NAMALWA (cell line): ENCODE measurements at places on chromosomes 3 and 15.

DNA sequence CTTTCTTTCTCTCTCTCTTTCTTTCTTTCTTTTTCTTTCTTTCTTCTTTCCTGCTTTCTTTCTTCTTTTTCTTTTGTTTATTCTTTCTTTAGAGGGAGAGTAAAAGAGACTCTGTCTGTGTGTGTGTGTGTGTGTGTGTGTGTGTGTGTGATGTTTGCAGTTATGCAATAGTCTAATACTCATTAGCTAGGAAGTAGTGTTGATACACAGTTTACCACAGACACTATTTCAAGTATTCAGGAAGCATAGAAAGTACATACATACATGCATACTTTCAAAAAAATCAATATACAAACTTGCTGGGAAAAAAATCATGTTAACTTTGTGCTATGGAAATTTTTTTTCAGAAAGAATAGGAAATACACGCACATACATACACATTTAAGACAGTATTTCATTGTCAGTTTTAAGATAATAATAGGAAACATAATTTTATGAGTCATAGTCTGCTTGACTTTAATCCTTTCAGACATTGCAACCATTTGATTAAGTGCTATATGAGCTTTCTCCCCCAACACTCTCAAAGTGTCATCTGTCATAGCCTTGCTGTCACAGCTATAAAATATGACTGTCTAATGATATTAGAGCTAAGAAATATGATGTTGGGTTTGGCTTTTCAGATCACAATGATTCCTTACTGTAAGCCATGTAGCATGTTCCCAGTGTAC, 74.9 kb upstream of the EPHA3 start:
- DNase-seq: no peak

DNA sequence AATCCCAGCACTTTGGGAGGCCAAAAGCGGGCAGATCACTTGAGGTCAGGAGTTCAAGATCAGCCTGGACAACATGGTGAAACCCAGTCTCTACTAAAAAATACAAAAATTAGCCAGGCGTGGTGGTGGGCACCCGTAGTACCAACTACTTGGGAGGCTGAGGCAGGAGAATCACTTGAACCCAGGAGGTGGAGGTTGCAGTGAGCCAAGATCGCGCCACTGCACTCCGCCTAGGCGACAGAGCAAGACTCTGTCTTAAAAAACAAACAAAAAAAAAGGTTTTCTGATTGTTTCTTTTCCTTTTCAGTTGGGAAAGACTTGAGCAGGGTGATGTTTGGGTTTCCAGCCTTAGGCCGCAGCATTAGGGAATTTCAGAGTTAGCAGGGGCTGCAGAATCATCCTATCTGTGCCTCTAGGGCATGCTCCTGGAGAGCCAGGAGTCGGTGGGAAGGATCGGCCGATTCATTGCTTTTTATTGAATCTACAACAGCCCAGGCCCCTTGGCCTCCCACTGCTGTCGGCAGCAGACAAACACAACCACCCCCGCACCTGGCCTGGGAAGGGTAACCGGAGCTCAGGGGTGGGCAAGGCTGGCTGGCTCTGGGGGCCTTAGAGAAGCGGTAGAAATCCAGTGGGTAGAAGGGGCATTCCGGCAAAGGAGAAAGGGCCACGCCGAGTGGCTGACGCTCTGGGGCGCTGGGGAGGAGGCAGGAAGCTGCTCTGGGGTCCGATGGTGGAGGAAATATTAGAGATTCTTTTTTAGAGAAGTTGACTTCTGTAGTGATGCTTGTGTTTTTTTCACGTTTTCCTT, 6.3 kb downstream of the CHAC1 start:
- DNase-seq: no peak

DNA sequence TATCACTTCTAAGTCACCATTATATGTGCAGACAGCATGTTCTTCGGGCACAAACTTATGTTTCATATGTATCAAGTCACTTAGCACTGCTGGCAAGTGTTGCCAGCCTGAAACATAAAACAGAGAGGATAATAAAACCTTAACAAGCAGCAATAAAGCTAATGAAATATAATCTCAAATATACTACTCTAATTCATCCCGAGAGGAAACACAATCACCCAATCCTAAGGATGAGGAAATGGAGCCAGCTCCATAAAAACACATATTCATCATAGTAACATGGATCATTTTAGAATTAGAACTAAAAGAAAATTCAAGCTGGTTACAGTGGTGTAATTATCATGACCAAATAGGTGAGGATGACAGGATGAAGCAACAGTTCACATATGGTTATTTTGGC, 1072.7 kb downstream of the EPHA3 start:
- no peak for DNase-seq

DNA sequence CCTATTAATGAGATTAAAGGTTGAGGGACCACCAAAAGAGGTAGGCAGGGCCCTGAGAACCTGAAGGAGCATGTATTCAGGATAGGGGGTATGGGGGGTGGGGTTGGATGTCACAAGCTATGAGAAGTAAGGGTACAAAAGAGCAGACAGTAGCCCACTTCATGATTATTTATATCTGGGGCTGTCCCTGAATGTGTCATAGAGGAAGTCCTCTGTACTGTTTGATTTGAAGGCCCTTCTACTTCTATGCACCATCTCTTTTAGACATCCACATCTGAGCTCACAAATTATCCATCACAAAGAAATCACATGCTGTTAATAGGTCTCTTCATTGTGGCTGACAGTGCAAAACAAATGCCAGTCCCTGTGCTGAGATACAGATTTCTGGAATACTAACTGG, 68.6 kb downstream of the FHIT start:
- no peak for DNase-seq

- DNase-seq: no peak
Observed at GRCh38 chr15:45363801-45364200, 14.5 kb downstream of the GATM start.

DNA sequence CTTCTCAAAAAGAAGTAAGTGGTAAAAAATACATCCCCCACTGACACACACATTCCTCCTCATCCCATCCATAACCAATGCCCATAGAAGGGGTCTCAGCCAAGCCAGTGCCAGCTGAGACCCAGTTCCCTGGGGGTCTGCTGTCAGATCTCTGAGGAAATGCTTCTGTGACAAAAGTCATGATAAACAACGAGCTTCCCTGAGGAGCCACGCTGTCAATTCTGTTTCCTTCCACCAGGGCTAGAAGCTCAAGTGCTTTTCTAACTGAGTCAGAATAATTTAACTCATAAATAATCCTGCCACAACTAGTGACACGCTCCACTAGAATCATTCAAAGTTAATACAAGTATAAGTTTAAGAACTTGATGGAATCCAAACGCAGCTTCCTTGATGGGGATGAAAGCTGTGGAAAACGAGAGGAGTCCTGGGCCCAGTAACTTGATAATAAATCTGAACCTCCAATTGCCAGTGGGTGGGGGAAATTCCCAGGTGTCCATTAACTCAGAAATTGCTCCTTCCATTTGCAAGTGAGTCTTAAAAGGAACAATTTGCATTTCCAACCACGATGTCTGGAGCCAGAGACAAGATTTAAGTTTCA, 348.7 kb upstream of the LMCD1 start:
- DNase-seq: no peak

- no peak for DNase-seq
Observed at GRCh38 chr3:59704292-59704691, 654.5 kb upstream of the CFAP20DC start.

DNA sequence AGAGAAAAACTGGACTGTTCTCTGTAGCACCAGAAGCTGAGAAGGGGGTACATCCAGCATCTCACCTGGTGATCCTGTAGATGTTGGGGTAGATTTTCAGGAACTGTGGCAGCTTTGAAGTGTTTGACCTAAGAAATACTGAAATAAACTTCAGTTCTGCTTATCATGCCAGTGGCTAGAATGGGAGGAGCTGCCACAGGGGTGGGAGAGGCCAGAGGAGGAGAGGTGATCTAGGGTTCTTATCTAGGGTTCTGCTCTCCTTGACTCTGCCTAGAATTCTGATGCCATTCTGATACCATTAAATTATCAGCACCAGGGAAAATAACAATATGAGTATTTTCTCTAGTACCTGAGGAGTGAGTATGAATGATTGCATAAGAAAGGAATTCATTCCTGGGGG, 10.2 kb upstream of the CPOX start:
- DNase-seq: no peak

- DNase-seq: no peak
Observed at GRCh38 chr15:32983679-32984078, 210.8 kb downstream of the FMN1 start.

- peak; percentile 13 for DNase-seq
Observed at GRCh38 chr15:69298697-69299441, at the start of gene PAQR5. Gene PAQR5 (plus strand): TSS chr15:69298912. CDS start chr15:69360081, 61,169 bp downstream.

DNA sequence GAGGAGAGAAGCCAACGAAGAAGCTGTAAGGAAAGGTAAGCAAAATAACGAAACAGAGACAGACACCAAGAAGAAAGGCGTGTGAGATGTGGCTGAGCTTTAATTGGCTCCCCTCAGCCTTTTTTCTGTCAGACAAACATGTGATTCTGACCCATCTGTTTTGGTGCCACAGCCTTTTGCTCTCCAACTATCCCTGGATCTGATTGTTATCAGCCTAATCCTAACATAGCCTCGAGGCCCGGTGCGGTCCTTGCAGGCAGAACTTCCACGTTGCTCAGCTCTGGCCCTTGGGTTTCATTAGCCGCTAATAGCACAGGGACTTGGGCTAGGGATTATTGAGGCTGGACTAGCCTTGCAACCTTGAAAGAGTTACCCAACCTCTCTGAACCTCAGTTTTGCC, 57.9 kb upstream of the CACNA2D3 start:
- no peak for DNase-seq

DNA sequence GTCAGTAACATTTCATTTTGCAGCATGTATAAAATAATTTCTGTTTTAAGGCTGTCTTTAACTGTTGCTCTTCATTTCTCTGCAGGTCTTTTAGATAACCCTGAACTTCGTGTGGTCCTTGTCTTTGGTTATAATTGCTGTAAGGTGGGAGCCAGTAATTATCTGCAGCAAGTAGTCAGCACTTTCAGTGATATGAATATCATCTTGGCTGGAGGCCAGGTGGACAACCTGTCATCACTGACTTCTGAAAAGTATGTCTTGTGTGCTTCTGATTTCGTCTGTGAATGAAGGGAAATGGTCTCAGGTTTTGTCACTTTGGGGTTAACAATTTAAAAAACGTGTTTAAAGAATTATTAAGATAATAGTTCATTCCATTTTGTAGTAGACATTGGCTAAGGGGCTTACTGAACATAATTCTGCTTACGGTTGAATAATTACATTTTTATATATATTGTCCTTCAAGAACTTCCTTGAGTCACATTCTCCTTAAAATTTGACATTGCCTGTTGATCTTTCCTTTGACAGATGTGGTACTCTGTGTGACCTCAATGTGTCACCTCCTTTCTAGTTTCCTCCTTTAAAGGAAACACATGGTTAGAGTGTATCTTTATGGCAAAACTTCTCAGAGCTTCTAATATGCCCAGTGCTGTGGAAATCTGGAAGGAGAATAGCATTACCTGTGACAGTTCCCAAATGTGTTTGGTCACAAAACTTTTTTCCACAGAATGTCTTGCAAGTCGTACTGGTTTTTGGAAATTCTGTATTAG, 26.3 kb downstream of the FBXO22 start:
- no peak for DNase-seq

- DNase-seq: no peak
Observed at GRCh38 chr3:127691974-127692373, 19.2 kb downstream of the ABTB1 start.

DNA sequence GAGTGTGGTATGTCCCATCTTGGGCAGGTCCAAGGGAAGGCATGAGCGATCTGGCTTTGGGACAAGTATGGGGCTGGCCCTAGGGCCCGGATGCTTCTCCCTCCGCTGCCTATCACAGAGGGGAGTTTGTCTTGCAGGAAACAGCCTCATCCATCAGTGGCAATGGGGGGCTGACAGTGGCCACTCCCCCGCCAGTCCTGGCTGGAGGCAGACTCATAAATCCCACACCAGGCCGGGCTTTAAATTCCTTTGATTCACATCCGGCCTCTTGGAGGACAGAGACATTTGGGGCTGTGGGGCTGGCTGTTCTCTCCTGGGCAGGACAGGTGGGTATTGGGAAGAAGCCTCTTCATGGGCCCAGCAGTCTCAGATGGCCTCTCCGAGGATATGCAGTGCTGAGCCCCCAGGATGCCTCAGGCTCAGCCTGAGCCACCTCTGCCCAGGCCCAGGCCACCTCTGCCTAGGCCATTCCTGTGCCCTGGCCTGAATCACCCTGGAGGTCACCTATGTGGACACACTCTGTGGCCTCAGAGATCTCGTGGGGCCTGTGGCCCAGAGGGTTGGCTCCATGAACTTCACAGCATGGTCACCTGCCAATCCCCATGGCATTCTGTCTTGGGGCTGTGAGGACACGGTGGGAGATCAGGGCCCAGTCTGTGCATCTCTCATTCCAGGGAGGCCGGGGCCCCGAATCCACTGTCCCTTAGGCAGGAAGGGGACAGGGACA, 84.2 kb upstream of the GOLGA6L4 start:
- no peak for DNase-seq

- no peak for DNase-seq
Observed at GRCh38 chr15:40155270-40155910, 5.5 kb upstream of the BUB1B start.

- no peak for DNase-seq
Observed at GRCh38 chr3:128532012-128532983, 39.3 kb upstream of the GATA2 start.

DNA sequence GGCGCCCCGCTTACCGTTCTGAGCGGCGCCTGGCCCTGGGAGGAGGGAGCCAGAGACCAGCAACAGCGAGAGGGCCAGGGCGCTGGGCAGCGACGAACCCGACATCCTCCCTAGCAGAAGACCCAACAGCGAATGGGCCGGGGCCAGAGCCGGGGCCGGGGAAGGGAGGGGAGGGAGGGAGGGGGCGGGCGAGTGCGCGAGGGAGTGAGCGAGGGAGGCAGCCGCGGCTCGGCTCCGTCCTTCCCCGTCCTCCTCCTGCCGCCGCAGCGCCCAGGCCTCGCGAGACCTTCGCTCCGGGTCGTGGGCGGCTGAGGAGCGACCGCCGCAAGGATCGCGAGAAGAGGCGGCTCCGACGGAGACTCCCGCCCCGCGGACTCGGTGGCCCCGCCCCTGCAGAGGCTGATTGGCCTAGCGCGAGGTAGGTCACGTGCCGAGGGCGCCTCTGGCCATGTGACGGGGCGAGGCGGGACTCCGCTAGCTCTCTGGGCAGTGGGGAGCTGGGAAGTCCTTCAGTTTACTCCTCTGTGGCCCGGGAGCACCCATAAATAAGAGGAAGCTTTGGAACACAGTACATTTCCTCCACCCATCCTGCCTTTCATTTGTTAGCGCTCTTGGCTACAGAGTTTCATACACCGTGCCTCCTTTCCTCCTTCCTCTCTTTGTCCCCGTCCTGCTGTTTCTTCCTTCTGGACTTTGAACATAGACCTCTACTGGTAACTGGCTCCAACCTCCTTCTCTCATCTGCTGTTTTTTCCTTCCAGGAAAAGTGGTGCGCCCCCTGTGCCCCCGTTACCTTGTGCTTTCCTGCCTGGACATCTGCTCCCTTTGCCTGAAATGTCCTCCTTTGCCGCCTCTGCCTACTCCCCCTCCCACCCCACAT, at the start of gene NPTN:
Gene NPTN (minus strand): TSS at position 279 of the 880 bp plus-strand sequence. CDS start 174 bp downstream, at position 105.
- DNase-seq: peak; percentile 98

DNA sequence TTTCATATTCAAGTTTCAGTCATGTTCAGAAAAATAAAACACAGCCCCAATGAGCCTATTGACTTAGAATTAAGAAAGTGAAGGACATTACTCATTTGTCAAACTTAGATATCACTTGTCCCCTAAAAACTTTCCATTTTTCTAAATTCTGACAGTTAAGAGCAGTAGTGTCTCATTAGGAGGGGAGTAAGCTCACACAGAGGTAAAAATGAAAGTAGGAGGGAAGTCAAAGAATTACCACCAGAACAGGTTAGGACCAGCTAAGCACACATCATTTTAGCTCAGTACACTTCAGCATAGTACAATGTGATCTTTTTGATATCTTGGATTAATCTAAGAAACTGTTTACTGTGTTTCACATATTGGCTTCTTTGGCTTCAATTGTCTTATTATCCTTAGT, 64.3 kb downstream of the OSTN start:
- DNase-seq: no peak
